ENCODE measurements at places on chromosomes 5 and 9.

GRCh38 chr9:132806723-132807421 is 71.2 kb downstream of the AK8 start:
- DNase-seq, result no peak

DNA sequence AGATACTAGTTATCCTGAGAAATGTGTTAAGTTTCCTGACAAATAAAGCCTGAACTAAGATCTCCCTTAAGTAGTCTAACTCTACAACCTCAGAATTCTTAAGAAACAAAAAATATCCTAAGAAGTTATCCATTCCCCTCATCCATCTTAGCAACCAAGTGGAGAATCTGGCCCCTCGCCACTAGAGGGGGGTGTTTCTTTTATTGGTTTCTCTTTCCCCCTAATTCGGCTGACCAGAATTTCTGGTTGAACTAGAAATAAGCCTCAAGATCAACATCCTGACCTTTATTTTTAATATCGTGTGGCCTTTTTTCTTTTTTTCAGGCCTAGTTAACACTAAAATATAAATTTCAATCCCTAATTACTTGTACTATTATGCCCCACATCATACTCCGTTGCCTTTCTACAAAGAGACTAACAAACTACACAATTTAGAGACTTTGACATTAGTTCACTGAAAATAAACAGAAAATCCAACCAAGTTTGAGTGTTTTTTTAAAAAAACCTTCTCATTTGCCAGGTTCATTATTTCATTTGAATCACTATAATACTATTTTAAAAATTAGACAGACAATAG is 14.3 kb upstream of the NR4A3 start:
- DNase-seq, result peak; percentile 56

GRCh38 chr9:106421772-106422171 is 441.2 kb upstream of the ZNF462 start:
- DNase-seq, result peak; percentile 83

- DNase-seq, result no peak
Observed at GRCh38 chr5:150671509-150672236, 10.6 kb downstream of the MYOZ3 start.

DNA sequence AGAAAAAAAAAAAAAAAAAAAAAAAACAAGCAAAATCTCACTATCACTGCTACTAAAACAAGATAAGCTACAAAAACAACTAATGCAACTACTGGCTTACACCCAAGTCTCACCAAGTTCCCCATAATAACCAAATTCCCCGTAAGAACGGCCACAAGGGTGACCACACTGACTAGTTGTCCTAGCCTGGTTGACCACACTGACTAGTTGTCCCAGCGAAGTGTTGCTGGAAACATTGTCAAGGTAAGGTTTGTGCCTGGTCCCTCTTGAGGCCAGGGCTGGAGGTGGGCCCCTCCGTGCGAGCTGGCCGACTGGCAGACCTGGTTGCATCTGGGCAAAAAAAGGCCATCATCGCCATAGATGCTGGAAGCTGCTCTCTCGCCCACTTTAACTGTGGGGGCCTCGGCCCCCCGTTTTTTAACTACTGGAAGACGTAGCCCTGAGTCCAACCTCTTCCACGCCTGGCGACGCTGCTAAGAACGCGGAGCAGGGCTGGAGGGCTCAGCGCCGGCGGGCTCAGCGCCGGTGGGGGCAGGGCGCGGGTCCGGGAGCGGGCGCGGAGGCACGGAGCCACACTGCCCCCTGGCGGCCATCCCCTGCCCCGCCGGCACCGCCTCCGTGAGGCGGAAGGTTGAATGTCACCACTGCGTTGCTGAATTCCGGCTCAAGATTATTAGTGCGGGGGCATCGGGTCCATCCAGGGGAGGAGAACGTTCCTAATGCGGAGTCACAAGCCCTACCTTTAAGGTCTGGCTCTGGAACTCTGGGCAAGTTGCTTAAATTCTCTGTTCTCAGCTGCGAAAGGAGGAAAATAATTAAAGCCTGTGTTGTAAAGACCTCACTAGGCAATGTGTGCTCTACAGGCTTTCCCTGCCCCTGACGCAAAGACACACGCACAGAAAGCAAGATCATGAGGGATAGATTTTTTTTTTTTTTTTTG is 84.0 kb downstream of the HSD17B3 start:
- peak; percentile 56 for DNase-seq
